ENCODE measurements at places on chromosomes 3 and 15.

GRCh38 chr3:39362812-39363211 lies 20.4 kb upstream of the SLC25A38 start:
- DNase-seq, result no peak

GRCh38 chr3:54321520-54321919 lies 199.2 kb downstream of the CACNA2D3 start:
- DNase-seq, result no peak

DNA sequence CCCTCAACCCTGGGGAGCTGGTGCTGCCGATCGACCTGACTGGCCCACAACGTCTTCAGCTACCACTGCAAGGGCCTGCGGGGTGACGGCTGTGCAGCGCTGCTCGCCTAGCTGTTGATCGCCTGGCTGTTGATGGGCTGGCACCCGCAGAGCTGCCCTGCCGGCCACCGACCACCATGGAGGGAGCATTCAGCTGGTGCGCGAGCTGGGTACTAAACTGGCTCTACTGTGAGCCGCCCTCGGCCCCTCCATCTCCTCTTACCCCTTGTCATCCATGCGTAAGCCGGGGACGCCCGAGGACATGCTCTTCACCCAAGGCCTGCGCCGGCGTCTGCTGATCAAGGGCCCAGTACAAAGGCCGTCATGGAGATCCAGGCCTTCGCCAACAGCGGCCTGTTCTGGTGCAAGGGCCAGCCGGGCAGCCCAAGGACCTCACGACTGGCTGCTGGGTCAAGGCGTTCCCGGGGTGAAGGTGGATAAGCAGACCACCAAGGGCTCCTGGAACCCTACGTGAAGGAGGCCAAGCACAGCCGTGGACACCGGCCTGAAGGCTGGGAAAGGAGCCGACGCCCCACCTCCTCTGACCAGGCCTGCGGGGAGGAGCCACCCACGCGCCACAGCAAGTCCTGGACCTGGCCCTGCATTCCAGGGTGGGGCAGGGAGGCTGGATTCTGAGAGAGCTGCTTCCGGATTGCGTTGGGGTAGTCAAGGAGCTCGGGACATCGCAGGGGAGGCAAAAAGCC lies 46.9 kb downstream of the SFMBT1 start:
- DNase-seq, result no peak

DNA sequence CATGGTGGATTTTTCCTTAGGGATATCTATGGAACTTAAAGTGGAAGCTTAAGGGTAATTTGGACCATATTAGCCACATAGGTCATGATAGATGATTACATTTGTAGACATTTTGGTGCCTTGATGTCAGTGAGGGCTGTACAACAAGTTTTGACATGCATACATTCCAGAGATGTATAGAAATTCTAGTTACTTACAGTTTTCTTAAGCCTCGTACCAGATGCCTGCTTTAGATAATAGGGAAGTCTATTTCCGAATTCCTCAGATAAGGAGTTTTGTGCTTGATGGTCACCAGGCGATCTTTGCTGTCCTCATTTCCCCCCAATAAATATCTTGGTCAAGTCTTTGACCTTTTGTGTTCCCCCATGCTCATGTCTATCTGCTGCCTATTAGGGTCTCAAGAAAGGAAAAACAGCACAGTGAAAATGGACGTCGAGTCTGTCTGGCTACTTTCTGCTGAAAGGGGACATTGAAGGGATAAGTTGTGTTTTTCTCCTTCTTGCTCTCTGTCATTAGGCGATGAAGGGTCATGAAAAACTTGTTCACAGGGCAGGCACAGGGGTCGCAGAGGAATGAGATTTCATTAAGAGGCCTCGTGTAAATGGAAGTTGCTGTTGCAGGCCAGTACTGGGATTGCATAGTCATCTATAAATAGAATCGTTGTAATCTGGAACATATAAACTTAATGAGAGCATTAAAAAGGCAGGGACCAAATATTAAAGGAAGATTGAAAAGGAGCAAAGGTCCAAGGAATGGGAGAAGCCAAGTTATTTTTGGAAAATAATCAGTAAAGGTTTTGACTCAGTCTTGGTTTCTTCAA lies 20.0 kb upstream of the SENP7 start:
- DNase-seq, result no peak

DNA sequence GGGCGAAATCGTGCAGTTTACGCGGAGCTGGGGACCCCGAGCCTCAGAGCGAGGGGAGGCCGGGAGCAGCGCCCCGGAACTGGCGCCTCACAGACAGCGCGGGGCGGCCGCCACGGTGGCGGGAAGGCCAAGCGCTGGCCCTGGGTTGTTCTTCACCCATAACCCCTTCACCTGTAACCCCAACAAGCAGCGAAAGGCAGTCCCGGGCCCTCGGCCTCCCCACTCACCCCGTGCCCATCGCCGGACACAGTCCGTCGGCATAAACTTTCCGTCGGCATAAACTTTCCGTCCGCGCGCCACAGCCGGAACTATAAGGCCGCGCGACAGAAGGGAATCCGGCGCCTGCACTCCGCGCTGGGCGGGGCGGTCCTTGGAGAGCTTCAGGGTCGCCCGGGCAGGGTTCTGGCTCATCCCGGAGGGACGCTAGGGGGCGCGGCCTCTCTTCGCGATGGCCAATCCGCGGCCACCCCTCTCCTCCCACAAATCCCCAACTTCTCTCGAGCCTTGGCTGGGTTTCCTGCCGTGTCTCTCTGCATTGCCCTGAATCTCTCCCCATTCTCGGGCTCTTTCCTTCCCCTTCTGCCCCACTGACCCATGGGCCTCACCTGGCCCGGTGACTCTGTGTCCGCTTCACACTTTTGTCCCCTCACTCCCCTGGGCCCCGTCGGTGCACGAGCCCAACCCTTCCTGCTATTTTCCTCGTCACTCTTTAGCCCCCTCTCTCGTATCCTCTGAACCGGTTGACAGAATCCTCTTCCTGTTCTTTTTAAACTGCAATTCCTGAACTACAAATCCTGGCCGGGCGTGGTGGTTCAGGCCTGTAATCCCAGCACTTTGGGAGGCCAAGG lies at the start of gene INTS14:
Gene INTS14, minus strand, starts transcription at position 261 of the 848 bp plus-strand sequence. CDS start 3,751 bp downstream, outside the sequence.
- DNase-seq, result peak; percentile 83

- no peak for DNase-seq
Measured at GRCh38 chr3:177209509-177209908, 12.2 kb upstream of the TBL1XR1 start.

DNA sequence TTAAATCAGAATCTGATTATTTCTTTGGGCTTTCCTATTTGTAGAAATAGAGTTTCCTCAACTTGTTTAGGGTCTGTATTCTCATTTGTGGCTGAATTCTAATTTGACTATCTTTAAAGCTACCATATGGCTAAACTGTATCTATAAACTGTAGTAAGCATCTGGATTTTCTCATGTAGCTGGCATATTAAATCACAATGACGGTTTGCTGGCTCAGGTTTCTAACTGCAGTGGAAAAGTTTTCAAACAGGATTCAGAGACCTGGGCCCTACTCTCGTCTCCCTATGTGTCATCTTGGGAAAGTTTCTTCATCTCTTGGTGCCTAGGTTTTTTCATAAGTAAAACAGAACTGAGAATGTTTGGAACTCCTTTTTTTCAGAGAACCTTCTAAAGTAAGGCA lies 68.3 kb downstream of the GALK2 start:
- DNase-seq, result no peak

DNA sequence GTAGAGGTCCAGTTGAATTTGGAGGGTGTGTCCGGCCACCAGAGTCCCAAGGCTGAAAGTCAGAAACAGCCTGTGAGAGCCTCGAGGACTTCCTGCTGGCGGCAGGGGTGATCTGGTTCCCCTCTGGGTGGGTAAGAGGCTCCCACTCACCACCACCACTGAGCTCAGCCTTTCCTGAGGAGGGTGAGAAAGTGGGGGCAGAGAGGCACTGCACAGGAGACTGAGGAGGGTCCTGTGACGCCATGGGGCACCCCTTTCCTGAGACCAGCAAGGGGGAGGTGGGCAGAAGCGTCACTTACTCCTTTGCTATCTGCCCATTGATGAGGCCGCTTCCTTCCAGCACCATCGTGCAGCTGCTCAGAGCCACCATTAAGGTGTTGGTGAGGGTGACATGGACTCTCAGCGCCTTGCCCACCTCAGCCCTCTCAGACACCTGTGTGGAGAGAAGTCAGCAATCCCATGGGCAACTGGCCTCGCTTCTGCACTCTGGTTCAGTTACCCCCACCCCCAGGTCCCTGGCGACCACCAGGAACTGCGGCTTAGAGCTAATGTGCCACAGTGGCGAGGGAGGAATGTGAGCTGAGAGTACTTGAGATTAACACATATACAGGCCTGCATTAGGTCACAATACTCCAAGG lies 10.0 kb upstream of the TGM5 start:
- no peak for DNase-seq

DNA sequence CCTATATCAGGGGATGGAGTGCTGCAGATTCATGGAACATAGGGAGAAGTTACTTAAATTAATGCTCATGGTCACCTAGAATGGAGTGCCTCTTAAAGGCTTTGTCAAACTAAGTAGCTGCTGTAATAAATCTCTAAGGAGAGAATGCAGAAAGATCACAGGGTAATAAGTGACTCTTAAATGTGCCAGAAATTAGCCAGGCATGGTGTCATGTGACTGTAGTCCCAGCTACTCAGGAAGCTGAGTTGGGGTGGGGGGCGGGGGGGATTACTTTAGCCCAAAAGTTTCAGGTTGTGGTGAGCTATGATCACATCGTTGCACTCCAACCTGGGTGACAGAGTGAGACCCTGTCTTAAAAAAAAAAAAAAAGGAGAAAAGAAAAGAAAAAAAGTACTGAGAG lies 90.9 kb upstream of the ASB14 start:
- DNase-seq, result no peak

- DNase-seq, result no peak
Measured at GRCh38 chr15:58682234-58682633, 67.3 kb downstream of the ADAM10 start.

DNA sequence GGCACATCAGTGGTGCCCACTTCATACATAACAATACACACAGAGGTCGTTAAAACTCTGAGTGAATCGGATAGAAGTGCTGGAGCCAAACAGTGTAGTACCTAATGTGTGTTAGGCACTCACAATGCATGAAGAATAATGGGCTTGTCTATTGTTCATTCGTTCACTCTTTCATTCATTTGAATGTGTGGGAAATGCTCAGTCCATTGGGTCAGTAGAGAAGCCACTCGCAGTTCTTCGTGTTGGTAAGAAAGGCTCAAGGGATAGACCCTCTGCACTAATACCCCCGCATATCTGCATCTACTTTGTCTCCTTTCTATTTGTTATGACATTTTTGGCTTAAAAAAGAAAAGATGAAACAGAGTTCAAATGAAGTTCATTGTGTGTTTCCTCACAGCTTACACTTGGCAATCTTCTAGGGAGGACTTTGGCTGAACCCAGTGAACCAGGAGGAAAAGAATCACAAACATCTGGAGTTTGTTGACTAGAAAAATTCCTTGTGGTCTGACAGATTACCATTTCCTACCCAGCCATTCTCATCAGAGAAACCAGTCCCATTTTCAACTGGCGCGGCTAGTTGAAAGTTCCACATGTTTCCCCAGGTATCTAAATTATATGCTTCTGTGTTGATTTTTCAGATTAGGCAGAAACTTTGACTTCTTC lies 32.8 kb upstream of the MFSD1 start:
- DNase-seq, result no peak

- no peak for DNase-seq
Measured at GRCh38 chr3:37058117-37058516, 64.8 kb downstream of the MLH1 start.

GRCh38 chr3:42654331-42655201 lies 1.1 kb downstream of the ZBTB47 start:
- no peak for DNase-seq

DNA sequence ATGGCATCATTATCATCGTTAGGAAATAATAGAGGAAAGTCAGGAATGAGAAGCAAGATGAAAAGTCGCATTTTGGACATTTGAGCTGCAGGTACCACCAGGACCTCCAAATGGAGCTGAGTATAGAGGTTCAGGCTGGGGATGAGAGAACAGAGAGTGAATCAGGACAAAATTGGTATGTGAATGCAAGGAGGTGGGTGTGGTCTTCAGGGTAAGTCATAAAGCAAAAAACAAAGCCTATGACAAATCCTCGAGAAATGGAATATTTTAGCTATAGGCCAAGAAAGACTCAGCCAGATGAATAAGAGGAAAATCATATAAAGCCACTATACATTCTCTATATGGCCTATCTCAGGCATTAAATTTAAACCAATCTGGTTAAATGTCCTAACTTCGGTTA lies 841.3 kb downstream of the ROBO1 start:
- DNase-seq, result no peak

DNA sequence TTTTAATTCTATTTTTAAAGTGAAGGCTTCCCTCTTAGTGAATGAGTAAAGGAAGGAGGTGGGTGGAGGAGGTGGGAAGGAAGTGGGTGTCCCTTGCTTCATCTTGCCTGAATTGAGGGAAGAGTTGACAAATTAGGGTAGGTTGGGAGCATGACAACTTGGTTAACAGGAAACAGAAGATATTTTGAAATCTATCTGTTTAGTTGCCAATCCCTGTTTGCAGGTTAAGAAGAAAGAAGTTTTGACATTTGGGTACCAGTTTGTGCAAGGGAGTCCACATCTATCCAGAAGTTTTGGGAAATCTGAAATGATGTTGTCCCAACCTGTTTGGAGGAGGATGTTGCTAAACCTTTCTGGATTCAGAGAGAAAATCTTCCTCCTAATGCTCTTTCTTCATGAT lies 204.1 kb upstream of the SUCLG2 start:
- DNase-seq, result no peak

DNA sequence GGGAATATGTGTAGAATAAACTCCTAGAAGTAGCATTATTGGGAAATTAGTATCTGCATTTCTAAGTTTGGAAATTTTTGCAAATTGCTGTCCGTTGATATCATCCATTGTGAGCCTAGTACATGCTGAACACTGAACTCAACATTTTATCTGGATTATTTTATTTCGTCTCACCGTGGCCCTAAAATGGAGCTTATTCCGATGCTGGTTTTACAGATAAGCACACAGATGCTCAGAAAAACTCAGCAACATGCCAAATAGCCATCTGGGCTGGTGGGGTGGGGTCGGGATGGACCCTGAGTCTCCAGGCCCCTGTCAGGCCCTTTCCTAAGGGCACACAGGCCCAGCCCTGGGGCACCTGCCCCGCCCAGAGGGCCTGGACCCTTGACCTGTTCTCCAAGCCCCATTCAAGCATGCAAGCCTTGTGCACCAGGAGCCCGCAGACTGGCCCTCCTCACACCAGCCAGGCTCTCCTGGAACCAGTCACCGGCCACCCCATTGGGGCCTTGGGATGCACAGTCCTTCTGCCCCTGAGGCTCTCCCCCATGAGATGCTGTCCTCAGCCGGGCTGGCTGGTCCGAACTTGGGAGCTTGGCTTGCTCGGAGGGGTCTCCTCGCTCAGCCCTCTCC lies 20.7 kb upstream of the KLF13 start:
- DNase-seq, result no peak

DNA sequence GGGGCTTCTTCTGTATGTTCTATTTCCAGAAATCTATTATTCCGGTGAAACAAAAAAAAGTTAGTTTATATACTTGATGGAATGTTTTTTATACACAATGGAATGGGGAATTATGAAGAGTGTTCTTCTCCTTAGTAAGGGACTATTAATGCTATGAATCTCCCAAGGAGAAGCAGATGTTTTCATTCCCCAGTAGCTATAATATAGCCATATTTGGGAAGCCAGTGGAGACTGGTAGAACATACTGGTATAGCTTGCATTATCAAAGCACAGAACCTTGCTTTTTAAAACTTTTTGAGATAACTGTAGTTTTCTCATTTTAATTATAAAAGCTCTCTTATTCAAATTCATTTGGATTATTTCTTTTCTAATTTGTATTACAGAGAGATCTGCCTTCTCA lies 38.3 kb downstream of the ADGRG7 start:
- no peak for DNase-seq

GRCh38 chr3:118269537-118270125 lies 765.0 kb downstream of the IGSF11 start:
- DNase-seq, result no peak

- no peak for DNase-seq
Measured at GRCh38 chr3:31600431-31600830, 67.7 kb downstream of the STT3B start.

Data from activated T-helper 1 cell treated with Interleukin-2 at 50 U/mL for 16 hours (primary cell).